Ascending aorta (tissue), 2 donors: ENCODE measurements at places on chromosomes 7 and 10. TPM values are rescaled to one million over a fixed set of nuclear protein-coding genes. Genes with fewer than 3 reads are reported as not detected.

- DNase-seq: no peak
Measured at GRCh38 chr7:30994206-30995100, 30.7 kb downstream of the GHRHR start.

- no peak for DNase-seq
Measured at GRCh38 chr7:47207956-47208355, 374.0 kb downstream of the TNS3 start.

- DNase-seq: no peak
Measured at GRCh38 chr10:132186488-132187429, at the start of gene DPYSL4. DPYSL4 (plus strand) TSS chr10:132186948; CDS start chr10:132187064, 116 bp downstream.

DNA sequence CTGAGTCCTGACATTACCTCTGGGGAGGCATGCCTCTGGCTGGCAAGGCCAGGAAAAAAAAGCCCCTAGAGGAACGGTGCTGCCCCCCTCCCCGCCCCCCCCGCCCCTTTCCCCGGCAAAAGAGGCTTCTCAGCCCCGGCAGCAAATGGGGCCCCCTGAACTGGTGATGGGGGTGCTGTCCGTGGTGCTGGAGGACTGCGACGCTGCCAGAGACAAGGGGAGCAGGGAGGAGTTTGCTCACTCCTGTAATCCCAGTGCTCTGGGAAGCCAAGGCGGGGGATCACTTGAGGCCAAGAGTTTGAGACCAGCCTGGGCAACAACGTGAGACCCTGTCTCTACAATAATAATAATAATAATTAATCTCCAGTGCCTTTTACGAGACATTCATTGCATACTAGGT is 23.7 kb downstream of the SRRM3 start:
- DNase-seq: no peak

GRCh38 chr10:101183458-101184183 is 45.6 kb downstream of the LBX1 start:
- no peak for DNase-seq

FGF8 gene
- total RNA-seq: not detected

OAT gene
- total RNA-seq: 48.2 TPM

- no peak for DNase-seq
Measured at GRCh38 chr10:131082991-131083481, 228.5 kb downstream of the TCERG1L start.

GRCh38 chr7:4837041-4837802 is 24.6 kb downstream of the PAPOLB start:
- DNase-seq: peak; percentile 37

HOXA13 gene
- total RNA-seq: not detected

GRCh38 chr7:6392712-6393666 is 54.8 kb downstream of the DAGLB start:
- DNase-seq: peak; percentile 52

- no peak for DNase-seq
Measured at GRCh38 chr7:28811701-28812430, 146.3 kb downstream of the TRIL start.

- DNase-seq: no peak
Measured at GRCh38 chr7:87566311-87566900, 34.3 kb downstream of the ABCB1 start.

DNA sequence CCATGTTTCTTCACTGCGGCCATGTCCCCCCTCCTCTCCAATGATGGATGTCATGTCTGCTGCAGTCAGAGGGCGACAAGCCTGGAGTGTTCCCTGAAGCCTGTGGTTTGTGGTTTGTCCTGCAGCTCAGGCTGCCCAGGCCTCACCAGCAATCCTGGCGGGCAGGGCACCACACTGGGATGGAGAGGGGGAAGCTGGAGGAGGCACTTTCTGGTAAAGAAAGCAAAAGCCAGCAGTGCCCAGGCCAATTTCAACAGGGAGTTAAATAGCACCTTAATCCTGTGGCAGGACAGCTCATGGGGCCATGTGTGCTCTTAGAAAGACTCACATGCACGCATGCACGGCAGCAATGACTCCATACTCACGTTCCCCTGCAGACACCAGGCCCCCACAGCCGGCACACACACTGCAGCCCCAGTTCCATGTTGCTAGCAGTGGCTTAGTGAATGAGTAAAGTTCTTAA is 158.3 kb downstream of the EGFR start:
- peak; percentile 48 for DNase-seq

PROSER2 gene
- total RNA-seq: 4.8 TPM

- no peak for DNase-seq
Measured at GRCh38 chr7:1250901-1251300, 18.2 kb downstream of the UNCX start.

DNA sequence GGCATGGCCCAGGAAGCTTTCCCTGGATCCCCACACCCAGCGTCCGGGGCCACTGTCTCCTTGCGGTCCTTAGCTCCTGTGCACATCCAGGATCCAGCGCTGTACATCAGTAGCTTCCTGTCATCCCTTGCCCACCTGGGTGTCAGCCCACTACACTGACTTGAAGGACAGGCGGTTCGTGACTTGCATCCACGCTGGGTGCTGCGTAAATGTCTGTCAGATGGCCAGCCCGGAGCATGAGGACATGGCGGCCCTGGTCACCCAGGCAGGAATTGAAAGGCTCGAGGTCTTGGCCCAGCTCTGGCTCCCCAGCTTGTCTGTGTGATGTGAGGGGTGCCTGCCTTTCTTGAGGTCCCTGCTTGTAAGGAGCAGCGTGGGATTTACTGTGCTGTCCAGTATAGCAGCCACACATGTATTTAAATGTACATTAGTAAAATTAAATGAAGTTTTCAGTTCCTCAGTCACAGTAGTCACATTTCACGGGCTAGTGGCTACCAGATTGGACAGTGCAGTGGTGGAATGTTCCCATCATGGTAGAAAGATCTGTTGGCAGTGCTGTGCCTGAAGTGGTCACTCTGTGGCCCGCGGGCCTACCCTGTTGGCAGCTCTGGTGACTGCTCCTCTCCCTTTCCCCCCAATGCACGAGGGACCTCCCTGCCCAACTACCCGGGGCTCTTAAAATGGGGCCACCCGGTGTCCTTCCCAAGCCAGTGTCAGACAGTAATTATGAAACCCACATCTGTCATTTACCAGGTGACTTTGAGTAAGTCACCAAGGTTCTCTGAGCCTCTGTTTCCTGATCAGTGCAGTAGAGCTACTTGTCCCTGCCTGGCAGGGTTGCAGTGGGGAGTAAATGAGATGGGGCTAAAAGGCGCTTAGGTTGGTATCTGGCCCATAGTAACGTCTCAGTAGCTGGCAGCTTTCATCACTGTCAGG is 97.8 kb upstream of the PPIF start:
- DNase-seq: no peak

DNA sequence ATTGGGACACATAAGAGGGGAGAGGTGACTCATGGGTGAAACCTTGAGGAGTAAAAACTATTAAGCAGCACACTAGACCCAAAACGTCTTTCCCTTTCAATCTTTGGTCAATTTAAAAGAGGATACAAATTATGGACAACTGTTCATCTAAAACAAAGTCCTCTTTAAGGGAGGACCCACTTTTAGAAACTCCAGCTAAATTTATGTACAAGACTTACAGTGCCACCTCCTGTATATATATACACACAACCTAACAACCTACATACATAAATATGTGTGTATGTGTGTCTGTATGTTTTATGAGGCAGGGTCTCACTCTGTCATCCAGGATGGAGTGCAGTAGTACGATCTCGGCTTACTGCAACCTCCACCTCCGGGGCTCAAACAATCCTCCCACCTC is 18.1 kb upstream of the ZC3HAV1 start:
- no peak for DNase-seq

- no peak for DNase-seq
Measured at GRCh38 chr7:111498391-111499007, 63.8 kb downstream of the IMMP2L start.

SLC16A9 gene
- 2.9 TPM for total RNA-seq

DNA sequence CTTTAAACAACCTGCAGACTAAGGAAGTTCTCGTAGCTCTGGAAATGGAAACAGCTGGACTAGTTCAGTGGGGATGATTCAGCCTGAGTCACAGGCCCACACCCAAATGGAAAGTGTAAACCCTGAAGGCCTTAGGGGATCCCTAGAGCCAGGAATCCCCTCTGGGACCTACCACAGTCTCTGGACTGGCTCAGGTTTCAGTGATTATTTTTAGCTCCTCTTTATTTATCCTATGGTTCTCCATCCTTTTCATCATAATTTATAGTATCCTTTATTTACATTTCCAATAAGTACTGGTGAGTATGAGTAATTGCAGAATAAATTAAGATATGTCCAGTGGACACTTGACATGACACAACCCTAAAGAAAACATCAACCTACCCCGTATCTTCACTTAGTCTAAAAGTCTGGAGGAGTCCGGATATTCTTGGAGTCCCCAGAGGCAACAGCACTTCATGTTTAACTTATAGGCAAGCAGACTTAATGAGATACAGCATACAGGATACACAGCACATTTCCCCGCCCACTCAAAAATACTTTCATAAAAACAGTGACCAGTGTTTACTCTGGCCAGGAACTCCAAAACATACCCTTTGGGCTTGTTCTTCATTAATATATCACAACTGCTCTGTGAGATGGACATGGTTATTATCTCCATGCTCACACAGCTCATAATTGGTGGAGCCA is 28.4 kb upstream of the SEMA3E start:
- no peak for DNase-seq

DNA sequence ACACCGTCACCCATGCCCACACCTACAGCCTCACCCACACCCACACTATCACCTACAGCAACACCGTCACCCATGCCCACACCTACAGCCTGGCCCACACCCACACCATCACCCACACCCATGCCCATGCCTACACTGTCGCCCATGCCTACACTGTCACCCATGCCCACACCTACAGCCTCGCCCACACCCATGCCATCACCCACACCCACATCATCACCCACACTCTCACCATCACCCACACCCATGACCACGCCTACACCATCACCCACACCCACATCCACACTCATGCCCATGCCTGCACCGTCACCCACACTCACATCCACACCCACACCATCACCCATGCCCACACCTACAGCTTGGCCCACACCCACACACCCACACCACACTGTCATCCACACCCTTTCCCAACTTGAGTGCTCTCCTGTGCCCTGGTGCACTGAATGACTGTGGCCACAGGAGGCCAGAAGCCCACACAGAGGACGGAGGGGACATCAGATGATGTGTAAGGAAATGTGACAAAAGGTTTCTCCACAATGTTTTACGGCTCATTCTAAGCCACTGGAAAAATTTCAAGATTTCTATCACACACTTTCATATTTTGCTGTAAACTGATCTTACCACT is 153.3 kb downstream of the WDR37 start:
- no peak for DNase-seq

C10orf95 gene
- not detected for total RNA-seq

GRCh38 chr10:10056961-10057360 is 960.7 kb upstream of the CELF2 start:
- DNase-seq: no peak

DNA sequence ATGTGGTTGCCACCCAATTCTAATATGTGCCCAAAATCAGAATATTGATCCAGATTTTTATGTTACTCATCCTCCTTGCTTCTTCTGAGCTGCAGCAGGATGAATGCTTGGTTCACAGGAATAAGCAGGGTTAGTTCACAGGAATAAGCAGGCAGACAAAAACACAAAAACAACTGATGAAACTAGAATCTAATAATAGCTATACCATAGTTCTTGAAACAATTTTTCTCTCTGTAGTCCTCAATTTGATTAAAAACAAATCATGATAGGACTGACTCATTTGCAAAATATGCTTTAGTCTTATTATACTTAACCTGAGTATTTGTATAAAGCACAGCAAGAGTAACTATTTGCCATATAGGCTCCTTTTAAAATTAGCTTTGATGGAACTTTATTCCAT is 24.4 kb upstream of the ARHGAP12 start:
- no peak for DNase-seq

IFIT2 gene
- 0.85 TPM for total RNA-seq

GRCh38 chr10:120588311-120588710 is 131.3 kb downstream of the PLPP4 start:
- DNase-seq: no peak

- DNase-seq: no peak
Measured at GRCh38 chr10:19749185-19749729, 67.0 kb upstream of the PLXDC2 start.

DNA sequence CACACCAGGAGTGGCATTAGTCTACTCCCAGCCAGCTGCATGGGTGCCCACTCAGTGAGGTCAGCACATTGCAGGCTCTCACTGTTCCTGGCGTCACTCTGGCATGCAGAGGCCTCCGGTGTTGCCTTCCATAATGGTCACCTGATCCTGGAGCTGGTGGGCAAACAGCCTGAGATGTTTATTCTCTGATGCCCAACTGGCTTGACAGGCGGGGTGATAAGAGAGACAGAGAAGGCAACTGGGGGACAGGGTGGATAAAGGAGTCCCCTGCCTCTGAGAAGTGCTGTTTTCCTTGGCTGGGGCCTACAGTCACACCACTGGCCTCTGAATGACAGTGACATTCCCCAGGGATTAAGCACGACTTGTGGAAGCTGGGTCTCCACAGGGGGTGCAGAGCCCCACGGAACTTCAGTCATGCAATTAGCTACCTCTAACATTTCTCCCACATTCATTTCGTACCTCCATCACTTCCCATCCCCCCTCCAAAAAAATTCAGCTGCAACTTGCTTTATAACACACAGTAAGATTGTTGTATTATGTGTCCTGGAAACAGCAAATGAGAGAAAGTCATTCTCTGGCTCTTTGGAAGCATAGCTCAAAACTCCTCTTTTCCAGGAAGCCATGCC is 7.1 kb upstream of the RBM20 start:
- DNase-seq: peak; percentile 76

- peak; percentile 53 for DNase-seq
Measured at GRCh38 chr10:132303361-132304115, 4.2 kb downstream of the STK32C start.

SAMD9L gene
- 3.3 TPM for total RNA-seq
